ENCODE measurements at places on chromosomes 3 and 15.

DNA sequence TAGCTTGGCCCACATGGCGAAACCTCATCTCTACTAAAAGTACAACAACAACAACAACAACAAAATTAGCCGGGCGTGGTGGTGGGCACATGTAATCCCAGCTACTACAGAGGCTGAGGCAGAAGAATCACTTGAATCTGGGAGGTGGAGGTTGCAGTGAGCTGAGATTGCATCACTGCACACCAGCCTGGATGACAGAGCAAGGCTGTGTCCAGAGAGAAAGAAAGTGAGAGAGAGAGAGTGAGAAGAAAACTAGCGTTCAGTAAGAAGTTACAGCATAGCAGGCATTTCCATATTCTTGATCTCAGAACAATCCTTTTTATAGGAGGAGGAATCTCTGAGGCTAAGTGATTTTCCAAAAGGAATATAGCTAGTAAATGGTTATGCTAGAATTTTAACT is 1076.1 kb downstream of the AGBL1 start:
- no peak for DNase-seq

GRCh38 chr15:68204776-68205557 is at the start of gene CALML4:
Gene CALML4 (minus strand): TSS chr15:68205332. CDS start chr15:68205247, 85 bp downstream.
- no peak for DNase-seq

- no peak for DNase-seq
These were observed 1.8 kb upstream of the ATP10A start for GRCh38 chr15:25864966-25865365.

DNA sequence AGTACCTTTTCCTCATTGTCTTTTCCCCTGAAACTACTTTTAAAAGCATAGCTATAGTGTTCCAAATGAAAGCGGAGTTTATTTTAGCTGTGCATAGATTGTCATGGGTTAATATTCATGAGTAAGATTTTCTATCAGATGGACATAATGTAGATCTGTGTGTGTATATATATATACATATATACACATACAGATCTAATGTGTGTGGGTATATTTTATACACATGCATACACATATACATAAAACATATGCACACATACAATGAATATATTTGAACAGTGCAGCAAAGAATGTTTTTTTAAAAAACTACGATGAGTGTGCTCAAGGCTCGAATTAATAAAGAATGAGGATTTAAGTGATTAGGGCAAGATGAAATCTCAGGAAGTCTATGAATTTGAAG is 328.3 kb upstream of the IL12A start:
- no peak for DNase-seq

DNA sequence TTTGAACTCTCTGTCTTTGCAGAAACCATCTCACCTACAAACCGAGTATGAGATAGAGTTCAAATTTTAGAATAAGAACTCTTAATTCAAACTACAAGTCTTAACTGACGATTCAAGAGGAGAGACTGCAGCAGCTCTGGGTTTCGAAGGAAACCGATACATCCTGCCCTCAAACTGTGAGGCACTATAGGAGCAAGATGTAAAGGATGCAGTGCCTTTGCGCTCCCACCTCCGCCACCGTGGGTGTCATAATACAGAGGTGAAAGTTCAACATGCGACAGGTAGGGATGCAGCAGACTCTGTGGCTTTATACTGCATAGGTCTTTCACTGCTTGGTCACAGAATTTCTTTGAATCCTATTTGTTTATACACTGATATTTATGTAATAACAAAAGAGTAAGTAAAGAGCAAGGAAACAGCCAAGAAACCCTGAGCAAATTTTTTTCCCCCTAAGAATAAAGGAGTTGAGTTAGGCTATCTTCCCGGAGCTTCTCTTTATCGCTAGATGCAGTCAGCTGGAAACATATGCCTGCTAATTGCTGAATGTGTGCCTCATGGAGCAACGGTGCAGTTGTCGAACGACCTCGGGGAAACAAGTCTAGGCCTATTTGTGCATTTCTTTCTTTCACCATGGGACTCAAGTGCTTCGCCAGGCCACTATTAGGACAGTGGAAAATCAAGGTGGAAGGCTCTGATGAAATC is 1097.6 kb upstream of the CFAP20DC start:
- peak; percentile 2 for DNase-seq

DNA sequence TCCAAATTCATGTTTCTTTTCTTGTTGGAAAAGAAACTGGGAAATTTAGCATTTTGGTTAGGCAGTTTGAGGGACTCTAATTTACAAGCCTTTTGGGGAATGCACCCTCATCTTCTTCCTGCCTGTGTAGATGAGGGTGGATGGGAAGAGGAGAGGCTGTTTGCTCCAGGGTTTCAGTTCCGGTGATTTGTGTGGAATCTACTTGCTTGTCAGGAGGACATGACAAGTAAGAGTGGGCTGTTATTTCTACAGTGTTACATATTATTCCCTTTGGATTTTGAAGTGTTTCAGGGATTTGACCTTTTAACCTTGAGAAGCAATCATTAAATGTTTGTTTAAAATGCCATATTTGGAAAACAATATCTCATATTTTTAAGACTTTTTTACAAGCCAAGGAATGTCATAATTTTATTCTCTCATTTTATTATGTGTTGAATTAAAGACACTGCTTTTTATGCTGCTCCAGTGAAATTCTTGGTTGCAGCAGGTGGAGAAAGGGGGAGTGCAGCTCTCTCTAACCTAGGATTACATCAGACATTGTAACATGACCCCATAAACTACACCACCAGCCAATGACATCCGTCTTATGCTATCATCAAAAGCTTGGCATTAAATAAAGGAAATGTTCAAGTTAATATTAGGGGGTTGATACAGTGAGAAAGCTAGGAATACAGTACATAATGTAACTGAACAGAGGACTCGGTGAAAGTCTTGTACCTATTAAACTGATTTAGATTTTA is 30.2 kb downstream of the PLAAT1 start:
- no peak for DNase-seq

DNA sequence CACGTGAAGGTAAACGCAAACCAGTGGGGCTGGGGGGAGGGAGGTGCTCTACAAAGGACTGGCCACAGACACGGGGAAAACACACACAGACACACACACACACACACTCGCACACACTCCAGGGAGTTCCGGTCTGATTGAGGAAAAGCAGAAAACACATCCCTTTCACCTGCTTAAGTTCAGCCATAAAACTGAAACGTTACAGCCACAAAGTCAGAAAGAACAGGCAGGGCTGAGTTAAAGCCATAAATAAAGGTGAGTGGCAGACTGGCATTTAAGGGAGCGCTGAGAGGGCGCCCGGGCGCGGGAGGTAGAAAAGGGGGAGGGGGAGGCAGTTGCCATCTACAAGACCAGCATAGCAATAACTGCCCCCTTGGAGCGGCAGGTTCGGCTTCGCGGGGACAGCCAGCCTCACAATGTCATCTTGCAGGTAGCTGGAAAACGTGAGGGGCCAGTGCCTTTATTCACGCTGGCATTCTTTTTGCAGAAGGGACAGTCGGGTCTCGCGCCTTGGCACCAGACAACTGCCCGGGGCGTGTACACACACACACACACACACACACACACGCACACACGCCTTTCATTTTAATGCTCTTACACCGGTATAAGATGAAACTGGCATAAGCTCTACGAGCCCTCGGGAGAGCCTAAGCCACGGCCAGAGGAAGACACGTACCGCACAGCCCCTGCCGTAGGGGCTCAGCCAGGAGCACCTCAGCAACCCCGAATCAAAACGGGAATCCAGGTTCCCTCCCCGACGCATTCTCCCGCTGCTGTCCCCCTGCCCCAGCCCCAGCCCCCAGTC is 866 bp downstream of the TNIK start:
- peak; percentile 37 for DNase-seq

DNA sequence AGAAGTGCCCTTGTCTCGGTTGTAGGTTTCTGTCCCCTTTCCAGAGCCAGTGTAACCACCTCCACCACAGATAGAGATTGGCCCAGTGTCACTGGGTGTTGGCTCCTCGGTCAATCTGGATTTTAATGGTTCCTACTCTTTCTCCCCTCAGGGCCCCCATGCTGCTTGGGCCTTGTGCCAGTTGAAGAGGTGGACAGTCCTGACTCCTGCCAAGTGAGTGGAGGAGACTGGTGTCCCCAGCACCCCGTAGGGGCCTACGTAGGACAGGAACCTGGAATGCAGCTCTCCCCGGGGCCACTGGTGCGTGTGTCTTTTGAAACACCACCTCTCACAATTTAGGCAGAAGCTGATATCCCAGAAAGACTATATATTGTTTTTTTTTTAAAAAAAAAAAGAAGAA is 75.2 kb downstream of the BOC start:
- no peak for DNase-seq

DNA sequence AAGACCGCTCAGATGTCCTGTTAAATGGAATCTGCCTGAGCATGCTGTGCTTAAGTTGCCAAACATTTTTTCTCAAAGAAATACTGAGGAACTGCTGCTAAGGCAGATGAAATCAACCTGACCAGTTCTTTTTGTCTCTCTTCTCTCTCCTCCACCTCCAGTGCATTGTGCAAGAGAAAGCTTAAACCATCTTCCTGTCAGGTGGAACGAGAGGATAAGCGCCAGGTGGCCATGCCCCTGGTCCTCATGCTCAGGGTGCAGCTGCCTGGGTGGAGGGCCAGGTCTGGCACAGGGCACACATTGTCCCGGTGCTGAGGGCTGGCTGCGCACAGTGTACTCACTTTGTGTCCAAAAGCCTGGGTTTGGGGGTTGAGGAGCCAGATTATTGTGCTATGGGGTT is 176.2 kb upstream of the TP63 start:
- no peak for DNase-seq

GRCh38 chr3:195153130-195153529 is 117.8 kb downstream of the XXYLT1 start:
- no peak for DNase-seq

DNA sequence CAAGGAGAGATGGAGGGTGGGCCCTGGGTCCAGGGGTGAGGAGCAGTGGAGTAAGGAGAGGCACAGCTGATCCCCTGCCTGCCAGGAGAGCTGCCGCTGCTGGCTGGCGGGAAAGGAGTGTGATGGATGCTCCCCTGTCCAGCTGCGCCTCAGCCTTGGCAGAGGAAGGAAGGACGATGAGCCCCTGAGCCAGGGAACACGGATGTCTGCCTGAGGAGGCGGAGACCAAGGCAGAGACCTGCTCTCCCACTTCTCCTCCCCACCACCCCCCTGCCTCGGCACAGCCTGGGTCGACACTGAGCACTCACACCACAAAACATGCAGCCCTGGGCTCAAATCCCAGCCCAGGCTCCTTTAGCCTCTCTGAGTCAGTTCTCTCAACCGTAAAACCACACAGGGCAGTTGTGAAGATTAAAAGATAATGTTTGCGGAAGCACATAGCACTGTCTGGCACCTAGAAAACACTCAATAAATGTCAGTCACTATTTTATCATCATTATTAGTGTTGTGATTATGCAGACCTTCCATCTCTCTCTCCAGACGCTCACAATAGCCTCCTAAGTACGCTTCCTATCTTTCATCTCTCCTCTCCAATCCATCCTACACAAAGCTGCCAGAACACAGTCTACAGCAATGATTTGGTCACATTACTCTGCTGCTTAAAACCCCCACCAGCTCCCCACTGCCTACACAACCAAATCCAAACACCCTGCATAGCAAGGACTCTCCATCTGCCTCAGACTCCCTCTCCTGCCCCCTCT is 52.2 kb downstream of the SEMA5B start:
- DNase-seq: no peak

DNA sequence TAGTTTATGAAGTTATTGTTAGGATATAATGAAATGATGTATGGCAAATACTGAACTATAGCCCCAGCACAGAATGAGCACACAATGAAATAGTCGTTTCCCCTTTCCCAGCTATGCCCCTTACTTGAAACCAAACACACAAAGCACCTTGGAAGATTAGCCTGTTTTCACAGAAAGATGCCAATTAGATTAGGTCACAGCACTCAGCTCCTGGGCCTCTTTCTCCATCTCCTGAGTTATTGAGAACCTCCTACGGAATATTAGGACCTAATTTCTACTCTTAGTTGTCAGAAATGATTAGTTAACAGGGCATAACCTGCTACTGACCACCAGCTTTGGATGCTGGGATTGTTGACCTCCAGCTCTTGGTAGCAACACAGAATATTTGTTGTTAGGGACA is 269.4 kb upstream of the ROPN1 start:
- no peak for DNase-seq

DNA sequence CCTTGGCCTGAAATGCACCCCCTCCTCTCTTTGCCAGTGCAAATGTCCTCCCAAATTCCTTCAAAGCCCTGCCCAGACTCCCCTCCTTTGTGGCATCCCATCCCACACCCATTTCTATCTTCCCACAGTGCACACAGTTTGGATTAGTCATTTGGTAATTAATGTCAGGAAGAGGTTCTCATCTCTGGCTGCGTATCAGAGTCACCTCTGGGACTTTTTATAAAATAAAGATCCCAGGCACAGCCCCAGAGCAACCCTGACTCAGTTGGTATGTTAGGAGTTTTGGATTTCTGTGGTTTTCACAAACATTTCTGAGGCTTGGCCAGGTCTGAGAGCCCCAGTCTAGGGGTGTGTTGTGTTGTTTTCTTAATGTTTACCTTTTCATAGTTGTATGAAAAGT is 41.6 kb downstream of the C3orf20 start:
- no peak for DNase-seq

DNA sequence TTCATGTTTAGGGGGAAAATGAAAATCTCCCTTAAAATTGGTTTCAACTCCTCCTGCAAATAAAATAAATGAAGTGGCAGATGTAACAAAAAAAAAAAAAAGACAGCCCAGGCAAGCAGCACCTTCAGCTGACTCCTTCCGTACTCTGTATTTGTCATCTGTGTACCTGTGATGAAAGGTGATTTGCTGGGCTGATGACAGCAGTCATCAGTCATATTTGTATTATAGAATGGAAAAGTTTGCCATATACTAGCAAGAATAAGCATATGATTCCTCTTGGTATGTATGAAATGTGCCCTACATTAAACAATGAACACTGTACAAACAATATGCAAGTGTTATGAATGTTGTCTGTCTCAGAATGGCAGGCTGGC is 44.1 kb upstream of the WWTR1 start:
- DNase-seq: peak; percentile 24

DNA sequence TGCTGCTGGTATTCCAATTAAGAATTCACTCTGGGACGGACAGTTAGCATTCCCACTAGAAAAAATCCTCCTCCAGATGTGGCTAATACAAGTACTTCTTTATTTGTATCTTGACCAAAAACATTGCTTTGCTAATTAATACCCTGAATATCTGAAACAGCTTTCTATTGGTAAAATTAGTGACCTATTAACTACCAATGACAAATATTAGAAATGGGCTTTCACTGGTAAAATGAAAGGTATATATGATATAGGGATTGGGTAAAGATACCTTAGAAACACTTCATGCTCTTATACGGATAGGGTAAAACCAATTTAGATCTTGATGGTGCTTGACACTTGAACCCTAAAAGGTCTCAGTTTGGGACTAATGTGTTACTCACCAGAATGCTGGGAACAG is 52.3 kb downstream of the CRTAP start:
- DNase-seq: no peak

GRCh38 chr15:73022161-73022560 is 30.1 kb upstream of the NEO1 start:
- DNase-seq: no peak

GRCh38 chr15:60589728-60590127 is 110.8 kb upstream of the ICE2 start:
- no peak for DNase-seq

GRCh38 chr3:195204360-195205163 is 66.4 kb downstream of the XXYLT1 start:
- no peak for DNase-seq

GRCh38 chr15:69342460-69343076 is 43.9 kb downstream of the PAQR5 start:
- DNase-seq: no peak

- no peak for DNase-seq
These were observed 4.7 kb upstream of the SEMA3F start for GRCh38 chr3:50150404-50150750.

All from stimulated activated CD4-positive, alpha-beta T cell treated with anti-CD3 and anti-CD28 coated beads, Interleukin-1b, Interleukin-23, amount 100 ng/mL, for 48 hours (primary cell).